Osteoblast (primary cell): ENCODE measurements at places on chromosomes 6 and 20.

GRCh38 chr6:64437996-64438395, 802.4 kb downstream of the PHF3 start:
- no peak for DNase-seq

- DNase-seq, result no peak
Measured at GRCh38 chr20:46647469-46647868, 3.8 kb downstream of the SLC13A3 start.

DNA sequence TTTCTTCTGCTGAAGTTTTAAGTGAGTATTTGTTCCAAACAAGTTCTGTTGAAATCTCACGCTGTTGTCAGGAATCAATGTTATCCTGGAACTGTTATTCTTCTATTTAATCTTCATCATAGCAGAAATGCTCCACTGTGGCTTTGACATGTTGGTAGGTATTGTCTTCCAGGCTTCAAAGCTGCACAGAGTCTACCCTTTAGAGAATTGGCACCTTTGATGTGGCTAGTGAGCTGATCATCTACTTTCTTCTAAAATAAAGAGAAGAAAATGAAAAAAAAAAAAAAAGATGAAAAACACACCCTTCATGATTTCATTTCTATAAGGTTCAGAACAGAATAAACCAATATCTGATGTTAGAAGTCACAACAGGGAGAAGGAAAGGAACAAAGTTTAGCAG, 5.8 kb upstream of the ZSCAN23 start:
- DNase-seq, result no peak

- peak; percentile 18 for DNase-seq
Measured at GRCh38 chr6:140043357-140043756, 668.9 kb upstream of the CITED2 start.

DNA sequence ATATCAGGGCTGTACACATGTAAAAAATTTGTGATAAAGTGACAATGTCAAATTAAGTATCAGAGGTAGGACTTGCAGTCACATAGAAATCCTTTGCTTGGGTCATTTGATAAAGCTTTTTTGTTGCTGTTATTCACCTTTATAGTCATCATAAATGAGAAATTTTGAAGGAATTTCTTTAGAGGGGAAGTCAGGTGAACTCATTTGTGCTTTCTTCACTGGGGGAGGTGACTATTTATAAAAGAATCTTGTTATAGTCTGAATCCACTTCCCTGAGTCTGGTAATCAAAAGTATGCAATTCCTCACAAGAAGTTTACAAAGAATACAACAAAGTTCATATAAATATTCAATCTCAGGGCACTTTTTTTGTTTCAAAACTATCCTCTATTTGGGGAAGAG, 47.7 kb downstream of the FRK start:
- no peak for DNase-seq

DNA sequence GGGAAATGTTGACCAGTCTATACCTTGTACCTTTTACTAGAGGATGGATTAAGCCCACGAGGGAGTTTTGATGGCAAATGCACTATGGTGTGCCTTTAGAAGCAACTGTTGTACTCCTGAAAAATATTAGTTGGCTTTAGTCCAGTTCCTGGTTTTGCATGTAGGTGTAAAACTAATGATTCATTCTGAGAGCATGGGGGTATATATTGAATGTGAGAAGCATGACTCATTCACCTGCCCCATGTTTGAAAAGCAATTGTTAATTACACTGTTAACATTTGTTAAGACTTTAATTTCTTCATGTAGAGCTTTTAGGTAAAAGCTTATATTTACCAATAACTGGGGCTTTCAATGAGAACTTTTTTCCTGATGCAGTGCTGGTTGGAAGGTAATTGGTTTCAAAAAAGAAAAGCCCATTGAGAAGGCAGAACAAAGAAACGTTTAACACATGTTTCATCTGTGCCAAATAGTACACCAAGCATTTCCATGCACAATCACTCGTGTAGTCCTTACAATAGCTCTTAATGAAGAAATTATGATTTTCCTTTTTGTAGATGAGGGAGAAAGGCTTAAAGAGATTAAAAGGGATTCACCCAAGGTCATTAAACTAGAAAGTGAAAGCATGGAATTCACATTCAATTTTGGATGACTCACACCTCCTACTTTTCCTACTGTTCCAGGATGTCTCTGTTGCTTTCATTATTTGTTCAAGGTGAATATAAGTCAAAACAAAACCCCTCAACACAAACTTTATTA, 134.1 kb downstream of the CCDC170 start:
- DNase-seq, result no peak

DNA sequence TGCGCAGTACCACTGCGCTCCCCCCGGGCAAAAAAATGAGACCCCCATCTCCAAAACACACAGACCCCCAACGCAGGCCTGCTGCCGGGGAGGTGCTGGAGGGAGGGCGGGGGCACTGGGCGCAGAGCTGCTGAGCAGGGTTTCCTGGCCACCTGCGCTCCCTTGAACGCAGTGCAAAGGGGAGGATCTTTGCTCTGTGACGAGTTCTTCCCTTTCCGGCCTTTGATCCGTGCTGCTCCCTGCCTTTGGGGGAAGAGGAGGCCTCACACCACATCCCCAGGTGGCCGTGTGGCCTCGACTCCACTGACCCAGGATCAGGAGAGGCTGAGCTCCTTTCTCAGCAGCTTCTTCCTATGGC, 8.9 kb upstream of the COL20A1 start:
- no peak for DNase-seq

GRCh38 chr6:12293235-12293930, 3.2 kb downstream of the EDN1 start:
- DNase-seq, result no peak

DNA sequence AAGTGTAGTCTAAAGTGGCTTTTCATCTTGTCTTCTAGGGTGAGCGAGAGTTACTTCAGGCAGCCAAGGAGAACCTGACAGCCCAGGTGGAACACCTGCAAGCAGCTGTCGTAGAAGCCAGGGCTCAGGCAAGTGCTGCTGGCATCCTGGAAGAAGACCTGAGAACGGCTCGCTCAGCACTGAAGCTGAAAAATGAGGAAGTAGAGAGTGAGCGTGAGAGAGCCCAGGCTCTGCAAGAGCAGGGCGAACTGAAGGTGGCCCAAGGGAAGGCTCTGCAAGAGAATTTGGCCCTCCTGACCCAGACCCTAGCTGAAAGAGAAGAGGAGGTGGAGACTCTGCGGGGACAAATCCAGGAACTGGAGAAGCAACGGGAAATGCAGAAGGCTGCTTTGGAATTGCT, 27.1 kb downstream of the C20orf173 start:
- DNase-seq, result no peak

GRCh38 chr6:25504661-25505060, 147.4 kb upstream of the SCGN start:
- DNase-seq, result peak; percentile 46
